ENCODE measurements at places on chromosomes 7 and 10.

GRCh38 chr10:49173853-49174252 is 14.3 kb downstream of the TMEM273 start:
- no peak for DNase-seq

DNA sequence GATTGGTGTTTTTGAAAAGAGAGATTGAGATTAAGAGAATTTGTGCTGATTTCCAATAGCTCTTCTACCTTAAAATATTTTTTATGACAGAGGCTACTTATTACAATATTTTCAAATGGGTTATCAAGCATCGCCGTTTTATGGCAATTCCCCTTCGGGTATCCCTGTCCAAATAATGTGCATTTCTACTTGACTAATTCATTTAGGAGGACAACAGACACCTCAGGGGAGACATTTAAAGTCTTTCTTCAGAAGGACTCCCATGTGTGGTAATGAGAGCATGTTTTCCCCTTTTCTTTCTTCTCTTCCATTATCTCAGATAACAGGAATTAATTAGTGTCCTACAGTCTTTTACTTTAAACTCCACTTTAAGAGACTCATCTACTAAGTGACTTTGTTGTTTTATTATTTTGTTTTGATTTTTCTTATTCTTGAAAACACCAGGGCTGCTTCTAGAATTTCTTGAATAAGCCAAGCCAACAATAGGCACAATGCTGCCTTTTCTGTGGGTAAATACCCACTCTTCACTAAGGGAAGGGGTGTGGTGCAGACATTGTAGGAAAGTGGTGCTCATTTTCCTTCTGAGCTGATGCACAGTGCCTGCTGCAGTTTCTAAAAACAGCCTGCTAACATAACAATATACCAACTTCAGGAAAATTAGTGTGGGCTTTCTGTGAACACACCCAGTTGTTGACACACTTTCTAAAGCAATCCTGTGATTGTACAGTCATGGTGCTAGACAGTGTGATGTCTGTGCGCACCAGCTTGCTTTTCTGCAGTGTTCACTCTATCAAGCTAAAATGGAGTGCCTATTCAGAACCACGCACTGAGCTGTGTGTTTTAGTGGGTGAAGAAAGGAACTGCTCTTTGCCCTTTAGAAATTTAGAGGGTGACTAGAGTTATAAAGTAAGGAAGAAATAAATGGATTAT is 597.7 kb downstream of the NRG3 start:
- DNase-seq = no peak

- DNase-seq = no peak
Measured at GRCh38 chr7:100195222-100195621, 17.5 kb downstream of the STAG3 start.

DNA sequence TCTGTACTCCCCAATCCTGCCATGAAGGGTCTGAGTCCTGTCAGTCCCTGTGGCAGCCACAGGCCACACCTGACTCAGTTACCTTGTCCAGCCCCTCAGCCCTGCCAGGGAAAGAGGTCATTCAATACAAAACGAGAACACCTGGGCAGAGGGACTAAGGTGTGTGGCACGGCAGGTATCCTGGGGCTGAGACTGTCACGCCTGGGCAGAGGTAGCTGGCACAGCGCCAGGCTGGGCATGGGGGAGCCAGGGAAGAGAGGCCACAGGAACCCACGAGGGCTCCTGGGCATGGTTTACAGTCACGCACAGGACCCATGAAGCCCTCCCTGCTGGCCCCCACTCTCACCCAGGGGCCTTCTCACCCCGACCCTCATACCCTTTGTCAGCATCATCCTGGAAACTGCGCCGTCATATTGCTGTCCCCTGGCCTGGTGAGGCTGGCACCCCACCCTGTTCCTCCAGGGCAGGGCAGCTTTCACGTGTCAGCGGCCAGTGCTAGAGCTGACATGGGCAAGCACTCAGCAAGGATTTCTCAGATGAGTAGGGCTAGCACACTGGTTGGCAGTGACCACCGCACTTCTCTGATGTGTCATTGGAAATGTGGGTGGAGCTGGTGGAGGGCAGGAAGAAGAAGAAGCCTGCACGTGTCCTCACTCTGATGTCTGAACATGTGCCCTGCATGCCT is 42.7 kb downstream of the LRRC18 start:
- no peak for DNase-seq

DNA sequence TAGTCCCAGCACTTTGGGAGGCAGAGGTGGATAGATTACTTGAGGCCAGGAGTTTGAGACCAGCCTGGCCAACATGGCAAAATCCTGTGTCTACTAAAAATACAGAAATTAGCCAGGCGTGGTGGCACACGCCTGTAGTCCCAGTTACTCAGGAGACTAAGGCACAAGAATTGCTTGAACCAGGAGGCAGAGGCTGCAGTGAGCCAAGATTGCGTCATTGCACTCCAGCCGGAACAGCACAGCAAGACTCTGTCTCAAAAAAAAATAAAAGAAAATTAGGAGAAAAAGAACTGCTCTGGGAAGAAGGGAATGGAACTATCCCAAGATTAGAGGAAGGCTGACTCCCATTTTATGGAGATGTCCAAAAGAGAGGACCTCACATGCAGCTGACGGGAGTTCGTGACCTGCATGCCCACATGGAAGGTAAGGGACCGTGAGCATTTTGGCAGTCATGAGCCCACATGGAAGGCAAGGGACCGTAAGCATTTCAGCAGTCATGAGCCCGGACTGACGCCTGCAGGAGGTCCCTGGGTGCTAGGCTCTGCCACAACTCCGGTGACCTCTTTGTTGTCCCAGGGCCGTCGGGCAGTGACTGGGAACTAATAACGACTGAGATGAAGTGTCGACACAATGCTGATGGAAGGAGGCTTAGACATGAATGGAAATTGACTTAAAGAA is 18.6 kb upstream of the GTPBP4 start:
- DNase-seq = no peak

DNA sequence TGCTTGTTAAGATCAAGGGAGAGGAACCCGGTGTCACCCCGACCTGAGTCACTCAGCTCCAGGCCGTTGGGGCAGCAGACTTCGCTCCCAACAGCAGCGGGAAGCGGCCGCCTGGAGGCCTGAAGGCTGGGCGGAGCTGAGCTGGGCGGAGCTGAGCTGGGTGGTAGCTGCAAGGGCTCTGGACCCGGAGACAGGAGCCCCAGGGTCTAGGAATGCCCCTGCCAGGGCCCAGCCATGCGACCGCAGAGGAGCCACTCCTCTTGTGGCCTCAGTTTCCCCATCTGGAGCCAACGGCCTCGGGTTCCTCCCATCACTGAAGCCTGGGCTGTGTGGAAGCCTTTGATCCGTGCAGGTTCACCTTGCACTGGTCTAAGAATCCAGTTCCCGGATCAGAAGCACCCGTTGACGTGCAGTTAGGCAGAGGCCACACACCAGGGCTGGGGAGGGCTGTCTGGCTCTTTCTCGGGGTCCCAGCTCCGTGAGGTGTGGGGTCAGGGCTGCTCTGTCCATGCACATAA is 21.9 kb upstream of the DPYSL4 start:
- DNase-seq = no peak

DNA sequence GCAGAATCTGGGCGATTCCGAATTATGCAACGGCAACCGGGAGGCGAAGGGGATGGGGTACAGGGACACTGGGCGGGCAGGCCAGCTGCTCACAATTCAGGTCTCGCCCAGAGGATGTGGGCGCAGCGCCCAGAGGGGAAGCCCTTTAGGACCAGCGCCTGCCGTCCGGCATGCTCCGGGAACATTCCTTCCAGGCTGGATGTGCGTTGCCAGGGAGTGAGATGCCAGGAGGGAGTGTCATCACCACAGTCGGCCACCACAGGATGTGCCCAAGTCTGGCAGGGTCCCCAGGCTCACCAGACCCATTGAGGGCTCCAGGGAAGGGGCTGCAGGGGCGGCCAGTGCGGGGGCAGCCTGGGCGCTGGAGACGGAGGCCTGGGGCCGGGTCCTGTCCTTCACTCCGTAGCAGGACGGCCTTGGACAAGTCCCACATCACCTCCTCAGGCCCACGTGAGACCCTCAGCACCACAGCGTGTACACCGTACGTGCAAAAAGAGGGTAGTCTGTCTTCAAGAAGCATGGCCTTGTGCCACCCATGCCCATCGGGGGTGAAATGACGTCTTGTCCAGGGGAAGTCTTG is 63.9 kb downstream of the FOXL3 start:
- no peak for DNase-seq

DNA sequence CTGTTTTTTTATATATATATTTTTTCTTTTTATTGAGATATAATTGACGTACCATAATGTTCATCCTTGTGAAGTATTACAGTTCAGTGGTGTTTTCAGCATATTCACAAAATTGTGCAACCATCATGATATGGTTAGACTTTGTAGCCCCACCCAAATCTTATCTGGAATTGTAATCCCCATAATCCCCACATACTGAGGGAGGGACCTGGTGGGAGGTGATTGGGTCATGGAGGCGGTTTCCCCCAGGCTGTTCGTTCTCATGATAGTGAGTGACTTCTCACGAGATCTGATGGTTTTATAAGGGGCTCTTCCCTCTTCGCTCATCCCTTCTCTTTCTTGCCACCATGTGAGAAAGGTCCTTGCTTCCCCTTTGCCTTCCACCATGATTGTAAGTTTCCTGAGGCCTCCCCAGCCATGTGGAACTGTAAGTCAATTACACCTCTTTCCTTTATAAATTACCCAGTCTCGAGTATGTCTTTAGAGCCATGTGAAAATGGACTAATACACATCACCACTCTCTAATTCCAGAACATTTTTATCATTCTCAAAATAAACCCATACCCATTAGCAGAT is 73.9 kb upstream of the SMNDC1 start:
- no peak for DNase-seq

GRCh38 chr10:59387951-59388670 is 25.8 kb upstream of the FAM13C start:
- no peak for DNase-seq

- DNase-seq = no peak
Measured at GRCh38 chr10:32147730-32148129, 91.5 kb upstream of the KIF5B start.

GRCh38 chr10:118305730-118306129 is 36.4 kb downstream of the FAM204A start:
- DNase-seq = no peak

DNA sequence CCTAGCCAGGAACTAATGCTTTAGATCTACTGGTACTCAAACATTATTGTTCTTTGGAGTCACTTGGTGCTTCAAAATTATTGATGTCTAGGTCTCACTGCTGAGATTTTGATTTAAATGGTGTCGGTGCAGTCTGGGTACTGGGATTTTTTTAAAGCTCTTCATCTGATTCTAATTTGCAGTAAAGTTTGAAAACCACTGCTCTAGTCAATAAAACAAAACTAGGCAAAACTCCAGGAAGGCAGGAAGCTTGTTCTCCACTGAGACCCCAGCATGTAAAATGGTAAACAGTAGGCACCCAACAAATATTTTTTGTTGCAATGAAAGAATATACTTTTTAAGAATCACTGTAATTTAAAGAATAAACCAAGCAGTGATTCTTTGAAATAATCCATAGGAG is 49.7 kb downstream of the ADD3 start:
- no peak for DNase-seq

All from CD4-positive, alpha-beta T cell treated with Interleukin-21 for 1 hour (primary cell).